Activated T-cell treated with anti-CD3 and anti-CD28 coated beads, Interleukin-2, amount 50 U/mL, for 24 hours (primary cell): ENCODE measurements at places on chromosomes 13 and 19.

GRCh38 chr13:112705286-112705685 is 15.4 kb downstream of the ATP11A start:
- no peak for DNase-seq

DNA sequence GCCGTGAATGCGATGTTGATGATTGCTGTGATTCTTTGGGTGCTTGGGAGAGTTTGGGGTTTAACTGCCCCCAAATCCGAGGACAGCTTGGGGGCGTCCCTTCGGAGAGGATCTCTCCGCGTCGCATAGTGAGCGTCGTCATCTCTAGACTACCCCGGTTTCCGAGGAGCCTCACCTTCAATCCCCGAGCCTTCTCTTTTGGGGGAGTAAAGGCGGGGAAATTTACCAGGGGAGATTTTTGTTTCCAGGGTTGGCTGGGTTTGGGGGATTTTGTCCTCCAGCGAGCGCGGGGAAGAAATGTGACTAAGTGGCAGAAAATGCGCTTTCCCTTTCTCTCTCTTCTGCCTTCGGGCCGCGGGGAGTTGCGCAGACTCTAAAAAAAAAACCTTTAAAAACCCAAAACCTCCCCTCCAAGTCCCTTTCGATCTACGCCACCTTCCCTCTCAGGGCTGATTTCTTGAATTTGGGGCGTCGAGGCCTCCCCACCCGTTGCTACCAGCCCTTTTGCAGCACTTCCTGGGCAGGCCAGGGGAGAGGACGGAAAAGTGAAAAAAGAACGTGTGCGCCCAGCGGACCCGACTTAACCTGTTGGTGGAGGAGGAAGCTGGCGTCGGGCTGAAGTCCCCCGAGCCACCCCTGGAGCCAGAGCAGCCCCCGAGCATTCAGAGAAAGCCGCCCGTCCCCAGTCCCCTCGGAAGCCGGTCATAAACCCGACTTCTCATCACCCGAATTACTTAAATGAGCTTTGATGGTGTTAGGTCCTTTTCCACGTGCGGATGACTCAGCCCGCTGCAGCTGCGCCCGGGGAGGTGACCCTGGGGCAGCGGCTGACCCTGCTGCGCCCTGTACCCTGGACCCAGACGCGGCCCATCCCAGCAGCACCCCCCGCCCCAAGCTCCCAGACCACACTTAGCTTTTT is 17.7 kb downstream of the NFIX start:
- peak; percentile 63 for DNase-seq

DNA sequence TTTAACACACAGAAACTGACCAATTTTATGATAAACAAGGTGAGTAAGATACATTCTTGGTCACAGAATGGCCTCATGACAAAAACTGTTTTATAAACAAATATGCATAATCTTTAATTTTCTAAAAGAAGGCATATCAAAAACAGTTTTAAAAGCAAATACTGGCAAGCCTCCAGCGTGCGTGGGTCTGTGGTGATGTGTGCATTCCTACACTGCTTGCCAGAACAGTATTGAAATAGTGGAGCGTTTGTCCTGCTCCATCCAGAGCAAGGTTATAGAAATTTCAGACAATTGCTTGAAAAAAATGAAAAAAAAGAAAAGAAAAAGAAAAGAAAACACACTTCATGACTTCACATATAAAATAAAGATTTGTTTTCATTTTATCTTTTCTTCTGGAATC is 140.9 kb downstream of the MZT1 start:
- no peak for DNase-seq

- DNase-seq: no peak
These were observed 76.0 kb downstream of the KCTD15 start for GRCh38 chr19:33872445-33873320.

DNA sequence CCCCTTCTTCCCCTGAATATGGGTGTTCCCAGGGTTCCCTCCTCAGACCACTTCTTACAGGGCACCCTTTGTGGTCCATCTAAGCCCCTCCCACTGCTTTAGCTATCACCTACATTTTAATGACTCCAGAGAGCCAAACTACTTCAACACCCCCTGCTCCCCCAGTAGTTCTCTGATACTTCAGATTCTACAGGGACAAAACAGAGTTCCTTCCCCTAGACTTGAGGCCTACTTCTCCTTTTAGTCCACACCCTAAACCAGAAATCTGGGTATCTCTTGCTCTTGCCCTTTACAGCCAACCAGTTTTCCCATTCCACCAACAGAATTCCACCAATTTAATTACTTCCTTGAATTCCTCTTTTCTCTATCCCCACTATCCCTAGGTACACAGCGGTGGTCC is 107.2 kb downstream of the KCNRG start:
- no peak for DNase-seq

GRCh38 chr19:11020982-11021759 is 60.3 kb downstream of the SMARCA4 start:
- DNase-seq: no peak

- DNase-seq: no peak
These were observed 12.6 kb downstream of the SCEL start for GRCh38 chr13:77548095-77548494.

GRCh38 chr13:110179116-110179856 is 127.7 kb downstream of the COL4A1 start:
- DNase-seq: no peak

DNA sequence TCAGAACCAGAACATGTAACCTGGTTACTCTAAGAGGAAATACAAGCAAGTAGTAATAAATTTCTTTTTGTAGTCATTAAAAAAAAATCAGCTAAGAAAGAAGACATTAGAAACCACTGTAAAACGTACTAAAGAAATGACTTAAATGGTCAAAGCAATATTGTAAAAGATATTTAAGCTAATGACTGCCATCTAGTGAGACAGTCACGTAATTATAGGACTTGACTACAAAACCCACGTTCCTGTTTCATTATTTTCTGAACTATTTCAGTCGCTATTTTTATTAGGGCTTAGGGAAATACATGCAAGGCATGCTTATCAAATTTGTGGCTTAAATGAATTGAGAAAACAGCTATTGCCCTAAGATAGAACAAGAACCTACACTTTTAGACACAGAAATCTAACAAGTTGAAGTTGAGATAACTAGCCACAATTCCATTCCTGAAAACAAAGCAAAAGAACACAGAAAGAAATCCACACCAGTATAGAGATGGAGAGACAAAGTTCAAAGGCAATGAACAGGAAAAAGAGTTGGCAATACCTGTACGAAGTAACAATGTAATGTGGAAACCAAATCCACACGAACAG is 17.9 kb downstream of the ALG5 start:
- DNase-seq: no peak

- DNase-seq: no peak
These were observed 6.9 kb downstream of the SBSN start for GRCh38 chr19:35521124-35521743.

DNA sequence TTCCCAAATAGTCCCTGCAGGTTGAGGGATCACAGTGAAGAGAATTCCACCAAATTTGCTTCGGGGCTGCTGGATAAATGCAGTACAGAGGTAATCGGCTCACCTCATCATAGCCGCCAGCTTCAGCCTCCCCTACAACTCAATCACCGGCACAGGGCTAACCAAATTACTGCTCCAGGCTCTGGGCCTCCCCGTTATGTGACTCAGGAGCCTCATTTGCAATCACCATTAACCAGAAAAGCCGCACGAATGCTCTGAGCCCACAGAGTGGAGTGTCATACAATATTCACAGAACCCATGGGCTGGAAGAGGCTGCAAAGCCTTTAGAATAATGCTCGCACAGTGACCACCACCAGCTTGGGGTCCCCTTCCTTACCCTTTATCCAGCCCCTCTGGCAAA is 4.9 kb downstream of the SIAH3 start:
- DNase-seq: no peak

GRCh38 chr13:99135591-99135990 is 65.1 kb upstream of the UBAC2 start:
- no peak for DNase-seq

DNA sequence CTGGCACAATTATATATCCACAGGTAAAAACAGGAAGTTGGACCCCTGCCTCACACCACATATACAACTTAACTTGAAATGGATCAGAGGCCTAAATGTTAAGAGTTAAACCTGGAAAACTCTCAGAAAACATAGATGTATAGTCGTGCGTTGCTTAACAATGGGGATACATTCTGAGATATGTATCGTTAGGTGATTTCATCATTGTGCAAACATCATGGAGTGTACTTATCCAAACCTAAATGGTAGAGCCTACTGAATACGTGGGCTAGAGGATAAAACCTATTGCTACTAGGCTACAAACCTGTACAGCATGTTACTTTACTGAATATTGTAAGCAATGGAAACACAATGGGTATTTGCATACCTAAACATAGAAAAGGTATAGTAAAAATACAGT is 14.8 kb upstream of the CALM3 start:
- no peak for DNase-seq

DNA sequence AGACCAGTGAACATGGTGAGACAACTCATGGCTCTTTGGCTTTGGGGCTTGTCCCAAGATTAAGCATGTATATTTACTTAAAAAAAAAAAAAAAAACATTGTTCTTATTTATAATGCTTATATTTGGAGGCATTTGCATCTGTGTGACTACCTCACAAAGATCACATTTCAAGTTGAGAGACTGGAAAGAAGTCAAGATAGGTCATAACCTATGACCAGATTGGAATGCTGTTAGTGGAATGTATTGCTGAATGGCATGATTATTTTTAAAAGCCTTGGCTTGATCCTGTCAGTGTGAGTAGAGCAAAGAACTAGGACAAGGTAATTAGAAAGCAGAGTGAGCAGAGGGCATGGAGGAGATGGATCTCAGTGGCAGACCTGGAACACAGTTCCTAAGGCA is 214.6 kb downstream of the OXGR1 start:
- DNase-seq: no peak

GRCh38 chr13:113650275-113650674 is 7.7 kb downstream of the ATP4B start:
- no peak for DNase-seq

DNA sequence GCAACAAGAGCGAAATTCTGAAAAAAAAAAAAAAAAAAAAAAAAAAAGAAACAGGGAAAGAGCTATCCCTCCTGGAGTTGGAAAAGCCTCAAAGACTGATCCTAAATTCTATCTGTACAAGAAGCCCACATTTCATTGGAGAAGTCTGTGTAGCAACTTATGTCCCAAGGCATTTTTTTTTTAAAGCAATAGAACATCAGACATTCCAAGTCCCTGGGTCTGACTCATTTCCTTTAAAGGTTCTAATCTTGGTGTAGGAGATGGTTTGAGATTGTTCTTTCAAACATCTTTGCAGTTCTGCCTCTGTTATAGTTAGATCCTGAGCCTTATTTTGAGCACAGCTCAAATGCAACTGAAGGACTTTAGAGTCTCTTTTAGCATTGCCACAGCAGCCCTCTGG is 706.5 kb upstream of the MIR17HG start:
- no peak for DNase-seq

GRCh38 chr13:76684336-76684735 is 201.9 kb downstream of the KCTD12 start:
- no peak for DNase-seq

GRCh38 chr13:50082426-50083281 is 67.4 kb downstream of the KCNRG start:
- peak; percentile 80 for DNase-seq

DNA sequence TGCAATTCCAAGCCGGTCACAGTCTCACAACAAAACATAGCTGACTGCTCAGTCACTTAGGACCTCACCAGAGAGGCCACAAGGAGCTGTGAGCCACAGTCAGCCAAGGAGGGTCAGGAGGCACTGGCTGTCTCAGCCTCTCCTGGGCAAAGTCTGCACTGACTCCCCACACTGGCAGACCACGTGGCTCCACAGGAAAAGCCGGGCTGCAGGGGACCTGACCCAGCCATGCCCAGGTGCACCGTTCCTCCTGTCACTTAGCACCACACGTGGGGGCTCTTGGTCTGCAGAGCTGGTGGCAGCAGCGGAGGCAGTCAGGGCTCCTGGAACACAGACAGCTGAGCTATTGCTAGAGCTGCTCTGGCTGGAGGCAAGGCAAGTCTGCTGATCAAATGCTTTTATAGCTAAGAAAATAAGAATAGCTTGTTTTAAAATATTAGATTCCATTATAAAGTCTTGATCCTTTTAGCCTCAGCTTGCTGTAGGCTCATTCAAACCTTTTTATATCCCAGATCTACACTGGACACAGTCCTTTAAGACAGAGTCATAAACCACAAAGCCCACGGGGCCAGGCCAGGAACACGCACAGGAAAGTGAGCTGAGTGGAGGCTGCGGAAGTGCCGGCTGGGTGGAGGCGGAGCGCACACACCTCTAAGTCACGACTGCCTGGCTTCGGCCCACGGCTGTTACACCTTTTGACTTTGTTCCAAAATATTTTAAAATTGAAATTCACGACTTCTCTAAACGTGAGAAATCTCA is 744.1 kb downstream of the UQCRFS1 start:
- DNase-seq: peak; percentile 35

DNA sequence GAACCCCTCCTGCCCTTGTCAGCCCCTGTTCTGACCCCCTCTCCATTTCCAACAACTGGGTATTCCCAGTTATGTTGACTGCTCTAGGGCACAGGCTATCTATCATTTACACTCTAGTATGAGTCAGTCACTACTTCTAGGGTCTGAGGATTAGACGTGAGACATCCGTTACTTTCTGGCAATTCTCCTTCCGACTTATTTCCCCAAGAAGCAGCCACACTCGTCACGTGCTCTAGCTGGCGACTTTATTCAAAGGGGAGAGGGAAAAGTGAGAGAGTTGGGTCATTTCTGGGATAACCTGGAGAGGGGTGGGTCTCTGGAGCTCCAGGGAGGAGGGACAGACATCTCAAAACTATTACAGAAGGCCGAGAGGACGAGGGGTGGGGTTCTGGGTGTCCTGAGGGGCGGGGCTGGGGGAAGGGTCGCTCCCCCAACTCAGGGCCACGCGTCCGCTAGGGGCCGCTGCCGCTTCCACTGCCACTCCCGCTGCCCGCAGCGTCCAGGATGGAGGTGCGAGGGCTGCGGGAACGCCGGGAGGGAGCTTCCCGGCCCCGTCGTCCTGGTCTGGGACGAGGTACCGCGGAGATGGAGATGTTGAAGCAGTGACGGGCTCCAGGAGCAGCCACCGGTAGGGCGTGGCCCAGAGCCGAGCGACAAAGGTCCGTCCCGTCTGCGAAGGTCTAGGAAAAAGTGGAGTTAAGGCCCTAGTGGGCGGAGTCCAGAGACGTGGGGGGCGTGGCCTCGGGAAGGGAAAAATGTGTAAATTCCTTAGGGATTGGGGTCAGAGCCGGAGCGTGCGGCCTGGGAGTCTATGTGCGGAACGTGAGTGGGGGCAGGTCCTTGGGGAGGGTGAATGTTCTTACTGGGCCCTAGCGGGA is 8.9 kb downstream of the RTBDN start:
- DNase-seq: peak; percentile 51

DNA sequence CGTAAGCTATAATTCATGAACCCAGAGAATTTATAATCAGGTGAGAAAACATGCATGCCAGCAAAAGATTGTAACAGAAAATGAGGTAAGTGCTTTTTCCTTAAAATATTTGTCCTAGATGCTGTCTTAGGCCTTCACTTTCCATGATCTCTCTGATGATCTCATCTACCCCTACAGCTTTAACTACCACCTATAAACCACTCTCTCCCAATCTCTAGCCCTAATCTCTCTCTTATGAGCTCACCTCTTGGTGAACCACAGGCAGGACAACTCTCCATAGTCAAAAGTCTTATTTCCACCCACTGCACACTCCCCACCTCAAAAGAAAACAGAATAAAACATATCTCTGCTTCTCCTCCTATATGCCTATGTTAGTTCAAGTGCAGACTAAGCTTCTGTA is 137.1 kb downstream of the SLC7A1 start:
- no peak for DNase-seq

GRCh38 chr19:29287061-29287460 is 74.1 kb upstream of the UQCRFS1 start:
- DNase-seq: no peak
